Posterior cingulate gyrus (tissue), 11 donors: ENCODE measurements at places on chromosomes 3 and 15.
A peak's percentile ranks its signal among the peaks of the same experiment; 100 is the strongest.

DNA sequence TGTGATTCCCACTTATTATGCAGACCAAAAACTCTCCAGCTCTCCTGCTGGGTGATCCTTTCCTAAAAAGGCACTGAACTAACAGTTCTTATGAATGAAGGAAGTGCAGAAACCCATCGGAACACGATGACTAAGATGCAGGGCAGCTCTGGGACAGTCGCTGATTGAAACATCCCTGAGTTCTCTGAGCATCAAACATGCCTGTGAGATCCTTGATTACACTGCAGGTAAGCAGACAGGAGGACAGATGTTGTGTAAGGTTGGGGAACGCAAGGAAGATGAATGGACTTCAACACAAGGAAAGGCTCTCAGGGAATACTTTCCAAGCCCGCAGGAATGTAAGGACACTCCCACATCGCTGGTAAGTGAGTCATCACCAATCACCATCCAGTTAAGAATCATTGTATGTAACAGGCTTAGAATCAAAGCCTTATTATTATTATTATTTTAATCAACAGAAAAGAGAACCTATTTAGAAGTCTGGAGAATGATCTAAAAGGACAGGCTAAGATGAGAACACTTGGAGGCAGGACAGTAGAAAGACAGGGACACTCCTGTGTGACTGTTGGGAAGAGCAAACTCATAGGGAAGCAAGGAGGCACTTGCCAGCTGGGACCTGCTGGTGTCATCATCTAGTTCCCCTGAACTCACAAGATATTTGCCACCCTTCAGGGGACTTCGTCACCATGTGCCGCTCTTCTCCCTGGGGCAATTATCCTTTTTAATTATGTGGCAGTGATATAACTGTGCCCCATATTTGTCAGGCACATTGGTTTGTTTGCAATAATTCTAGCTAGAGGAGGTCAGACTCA lies 26.0 kb downstream of the TMEM158 start:
- DNase-seq, result no peak

DNA sequence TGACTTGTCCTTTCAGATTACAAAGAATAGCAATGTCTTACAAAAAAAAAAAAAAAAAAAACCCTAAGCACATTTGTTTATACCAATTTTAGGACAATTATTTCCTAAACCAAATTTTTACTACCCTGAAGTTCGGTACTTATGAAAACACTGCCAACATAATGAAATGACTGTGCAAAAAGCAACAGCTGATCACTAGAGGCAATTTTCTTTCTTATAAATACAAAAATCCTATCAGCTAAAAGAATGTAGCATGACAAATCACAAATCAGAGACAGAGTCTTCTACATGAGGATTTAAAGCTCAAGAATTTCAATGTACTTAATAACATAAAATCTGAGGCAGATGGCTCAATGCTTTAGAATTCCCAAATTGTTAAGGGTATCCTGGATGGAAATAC lies 191.8 kb downstream of the MAGI1 start:
- DNase-seq, result no peak

DNA sequence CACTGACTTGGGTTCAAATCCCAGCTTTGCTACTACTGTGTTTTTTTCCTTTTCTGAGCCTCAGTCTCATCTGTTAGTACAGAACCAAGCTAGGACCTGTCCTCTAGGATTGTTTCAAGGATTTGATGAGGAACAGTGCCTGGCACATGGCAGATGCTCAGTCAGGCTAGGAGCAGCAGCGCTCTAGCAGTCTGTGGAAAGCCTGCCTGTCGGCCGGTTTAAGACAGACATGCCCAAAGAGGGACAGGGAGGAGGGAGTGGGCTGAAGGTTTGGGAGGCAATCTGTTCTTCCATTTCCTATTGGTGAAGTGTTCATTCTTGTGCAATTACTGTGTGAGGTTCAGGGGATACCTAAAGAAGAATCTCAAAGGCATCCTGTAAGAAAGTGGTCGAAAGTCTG lies 35.1 kb upstream of the RGMA start:
- no peak for DNase-seq

GRCh38 chr3:66411961-66412887 lies 88.6 kb downstream of the LRIG1 start:
- no peak for DNase-seq

DNA sequence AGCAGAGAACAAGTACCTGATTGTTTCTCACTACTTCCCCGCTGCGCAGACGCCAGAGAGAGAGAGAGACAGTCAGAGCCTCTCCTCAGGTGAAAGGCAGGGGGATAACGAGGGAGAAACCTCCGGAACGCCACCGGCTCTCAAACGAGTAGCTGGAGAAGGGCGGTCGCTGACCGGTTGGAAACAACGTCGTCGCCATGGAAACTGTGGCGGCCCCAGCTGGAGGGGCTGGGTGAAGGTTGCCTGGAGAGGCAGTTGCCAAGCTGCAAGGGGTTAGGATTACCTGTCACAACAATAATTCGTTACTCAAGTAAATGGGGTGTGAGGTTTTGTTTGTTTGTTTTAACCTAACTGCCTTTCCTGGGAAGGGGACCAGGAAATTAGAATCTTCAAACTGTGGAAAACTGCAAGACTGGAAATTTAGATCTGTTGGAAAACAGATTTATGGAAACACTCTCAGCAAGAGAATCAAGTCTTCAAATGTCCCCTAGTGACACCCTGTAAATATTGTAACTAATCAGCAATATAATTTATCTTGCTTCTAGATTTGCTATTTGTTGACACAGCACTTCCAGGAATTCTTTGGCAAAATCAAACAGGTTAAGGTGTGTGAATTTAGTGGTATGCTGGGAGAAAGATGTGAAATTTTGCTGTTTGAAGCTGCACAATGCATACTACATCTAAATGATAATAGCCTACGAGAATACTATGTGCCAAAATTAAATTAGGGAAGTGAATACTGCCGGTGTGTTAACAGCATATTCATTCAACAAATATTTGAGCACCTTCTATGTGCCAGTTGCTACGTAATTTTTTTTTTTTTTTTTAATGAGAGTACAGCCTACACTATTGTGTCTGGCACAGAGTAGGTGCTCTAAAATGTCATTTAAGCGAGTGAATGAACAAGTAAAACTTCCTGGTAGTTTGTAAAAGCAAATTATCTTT lies at the start of gene DNAH12:
TSS of gene DNAH12 (minus strand) at position 164 of the 945 bp plus-strand sequence. CDS start 1,474 bp downstream, outside the sequence.
- DNase-seq, result peak; percentile 15

GRCh38 chr15:69410248-69410874 lies 3.8 kb upstream of the KIF23 start:
- DNase-seq, result peak; percentile 41

- DNase-seq, result peak; percentile 52
Observed at GRCh38 chr3:36944641-36945270, at the start of gene TRANK1. TSS of gene TRANK1 (minus strand) at chr3:36945054. CDS start at chr3:36944809, 245 bp downstream.

- DNase-seq, result no peak
Observed at GRCh38 chr15:26974120-26974780, 3.3 kb downstream of the GABRG3 start.

DNA sequence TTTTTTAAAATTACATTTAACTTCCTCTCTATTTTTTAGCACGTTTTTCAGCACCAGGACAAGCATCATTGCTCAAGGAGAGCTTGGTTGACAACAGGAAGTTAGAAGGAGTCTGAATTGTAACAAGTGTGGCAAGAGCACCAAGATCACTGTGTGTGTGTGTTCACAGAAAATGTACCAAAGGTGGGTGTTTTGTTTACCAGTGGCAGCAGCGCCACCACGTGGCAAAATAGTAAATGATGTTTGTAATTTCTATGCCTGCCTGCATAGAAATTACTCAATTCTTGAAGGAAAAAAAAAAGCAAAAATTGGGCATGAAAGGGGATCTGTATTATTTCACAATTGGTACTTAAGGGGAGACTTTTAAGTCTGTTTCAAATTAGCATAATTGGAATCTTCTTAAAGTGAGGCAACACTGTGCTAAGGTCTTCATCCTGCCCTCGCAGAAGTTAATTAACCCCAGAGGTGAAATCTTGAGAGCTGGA lies 7.4 kb upstream of the U2SURP start:
- DNase-seq, result peak; percentile 73

- no peak for DNase-seq
Observed at GRCh38 chr3:134857356-134857755, 62.3 kb downstream of the EPHB1 start.

GRCh38 chr3:9226326-9226725 lies 23.1 kb downstream of the SRGAP3 start:
- no peak for DNase-seq

- DNase-seq, result no peak
Observed at GRCh38 chr3:52310861-52311575, 5.1 kb upstream of the DNAH1 start.

GRCh38 chr3:16551342-16551976 lies 38.0 kb upstream of the RFTN1 start:
- DNase-seq, result no peak

- no peak for DNase-seq
Observed at GRCh38 chr3:162041622-162042021, 545.0 kb downstream of the OTOL1 start.

GRCh38 chr3:176969506-176969905 lies 227.8 kb downstream of the TBL1XR1 start:
- DNase-seq, result no peak

DNA sequence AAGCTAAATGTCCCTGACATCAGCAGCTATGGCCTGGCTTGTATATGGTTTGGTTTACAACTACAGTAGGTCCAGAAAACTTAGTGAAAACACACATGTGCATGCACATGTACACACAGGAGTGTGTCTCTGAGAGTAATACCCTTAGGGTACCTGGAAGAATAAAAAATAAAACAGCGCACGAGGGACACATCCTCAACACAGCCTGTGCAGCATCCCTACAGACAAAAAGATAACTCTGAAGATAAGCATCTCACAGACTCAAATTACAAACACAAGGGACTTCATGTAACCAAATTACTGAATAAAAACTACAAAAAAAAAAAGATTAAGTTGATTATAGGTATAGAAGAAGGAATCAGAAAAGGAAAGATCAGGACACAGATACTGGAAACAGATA lies 108.8 kb downstream of the CTNNB1 start:
- no peak for DNase-seq

DNA sequence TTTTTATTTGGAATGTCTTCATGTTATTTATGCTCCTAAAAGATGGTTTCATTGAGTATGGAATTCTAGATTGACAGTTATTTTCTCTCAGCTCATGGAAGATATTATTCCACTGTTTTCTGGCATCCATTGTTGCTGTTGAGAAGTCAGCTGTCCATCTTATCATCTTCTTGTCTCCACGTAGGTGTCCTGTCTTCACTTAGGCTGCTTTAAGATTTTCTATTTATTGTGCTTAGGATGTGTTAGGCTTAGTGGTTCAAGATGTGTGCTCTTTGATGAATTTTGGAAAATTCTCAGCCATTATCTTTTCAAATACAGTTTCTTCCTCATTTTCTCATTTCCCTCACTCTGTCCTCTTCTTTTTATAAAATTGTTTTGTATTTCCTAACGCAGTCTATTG lies 52.0 kb downstream of the SNRK start:
- DNase-seq, result no peak

DNA sequence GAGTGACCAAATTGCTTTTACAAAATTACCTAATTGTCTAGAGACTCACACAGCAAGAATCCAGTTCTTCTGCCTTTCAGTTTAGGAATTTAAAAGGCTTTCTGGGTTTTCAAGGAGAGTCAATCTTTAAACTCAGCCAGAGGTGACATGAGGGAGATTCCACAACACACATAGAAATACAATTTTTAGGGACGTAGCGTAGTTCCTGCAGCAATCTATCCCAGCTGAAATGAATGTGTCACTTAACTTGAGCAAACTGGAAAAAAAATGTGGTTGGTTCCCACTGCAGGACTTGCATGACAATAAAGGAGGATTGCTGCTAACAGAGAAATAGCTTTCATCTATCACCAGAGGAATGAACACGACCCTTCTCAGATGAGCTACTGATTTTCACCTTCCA lies 269.7 kb downstream of the OTOL1 start:
- DNase-seq, result no peak

DNA sequence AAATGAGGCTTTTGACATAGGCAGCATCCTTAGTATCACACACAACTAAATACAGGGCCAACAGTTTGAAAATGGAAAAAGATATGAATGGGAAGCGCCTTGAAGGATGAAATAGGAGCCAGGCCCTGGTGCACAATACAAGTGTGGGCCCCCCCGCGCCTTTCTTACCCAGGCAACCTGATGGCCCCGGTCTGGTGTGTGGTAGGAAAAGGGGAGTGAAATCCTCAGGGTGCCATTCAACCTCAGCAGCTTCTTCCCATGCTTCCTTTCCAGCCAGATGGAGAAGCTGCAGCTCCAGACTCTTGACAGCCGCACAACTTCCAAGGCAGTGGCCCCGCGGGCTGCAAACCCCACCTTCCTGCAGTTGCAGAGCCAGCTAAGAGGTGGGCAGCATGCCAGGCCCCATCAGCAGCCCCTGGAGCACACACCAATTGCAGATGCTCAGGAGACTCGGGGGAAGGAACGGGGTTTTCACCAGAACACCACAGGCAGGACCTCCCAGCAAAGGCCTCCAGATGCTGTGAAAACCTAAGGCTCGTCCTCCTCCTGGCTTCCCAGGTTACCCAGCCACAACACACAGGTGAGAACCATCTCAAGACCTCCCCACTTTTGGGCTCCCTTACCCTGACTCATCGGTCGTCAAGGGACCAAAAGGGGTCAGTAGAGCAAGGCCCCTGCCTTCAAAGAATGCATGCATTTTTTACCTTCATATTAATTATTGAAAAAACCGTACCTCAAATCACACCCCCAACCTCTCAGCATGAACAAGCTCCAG lies 101.6 kb downstream of the CPN2 start:
- no peak for DNase-seq

GRCh38 chr3:112093180-112093522 lies 7.0 kb downstream of the C3orf52 start:
- no peak for DNase-seq

- DNase-seq, result peak; percentile 66
Observed at GRCh38 chr15:89346516-89347231, 12.1 kb upstream of the POLG start.

- no peak for DNase-seq
Observed at GRCh38 chr3:146895026-146895749, 290.0 kb upstream of the PLSCR5 start.

DNA sequence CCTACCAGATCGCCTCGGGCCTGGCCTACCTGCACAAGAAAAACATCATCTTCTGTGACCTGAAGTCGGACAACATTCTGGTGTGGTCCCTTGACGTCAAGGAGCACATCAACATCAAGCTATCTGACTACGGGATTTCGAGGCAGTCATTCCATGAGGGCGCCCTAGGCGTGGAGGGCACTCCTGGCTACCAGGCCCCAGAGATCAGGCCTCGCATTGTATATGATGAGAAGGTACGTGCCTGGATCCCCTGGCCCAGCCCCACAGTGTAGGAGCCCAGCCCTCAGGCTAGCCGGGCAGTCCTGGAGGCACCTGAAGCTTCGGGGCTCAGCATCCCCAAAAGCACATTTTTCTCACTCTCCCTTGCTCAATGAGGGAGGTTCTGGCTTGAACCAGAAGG lies 135.8 kb downstream of the LRRK1 start:
- DNase-seq, result no peak

- DNase-seq, result no peak
Observed at GRCh38 chr3:127113571-127113891, 79.4 kb upstream of the PRR23E start.

DNA sequence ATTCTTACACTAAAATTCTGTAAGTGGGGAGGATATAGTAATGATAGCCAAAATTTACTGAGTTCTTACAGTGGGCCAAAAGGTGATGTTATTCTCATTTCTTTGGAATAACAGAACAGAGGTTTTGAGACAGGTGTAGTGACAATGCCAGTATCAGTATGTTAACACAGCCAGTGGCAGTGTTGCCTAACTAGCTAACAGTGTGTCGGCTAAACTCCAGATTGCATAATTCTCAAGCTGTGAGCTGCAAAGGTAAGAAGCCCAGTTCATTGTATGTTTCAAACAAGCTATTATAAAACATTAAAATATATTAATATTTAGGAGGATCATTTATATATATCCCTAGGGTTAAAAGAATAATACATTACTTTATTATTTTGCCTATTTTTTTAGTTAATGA lies 920 bp downstream of the SLC15A2 start:
- DNase-seq, result no peak
